Bronchial epithelial cell (primary cell): ENCODE measurements at places on chromosomes 4 and X. TPM values are rescaled to one million over a fixed set of nuclear protein-coding genes. Genes with fewer than 3 reads are reported as not detected.

Gene CRMP1
- 0.13 TPM in 1 of 2 replicates, not detected in the other for total RNA-seq

Gene ADRA2C
- under 0.01 and 0.13 TPM in 2 replicates for total RNA-seq

Gene SHROOM2
- 1.8 and 2.4 TPM in 2 replicates for total RNA-seq

Gene KIT
- under 0.01 TPM in 1 of 2 replicates, not detected in the other for total RNA-seq

Gene USP17L18
- not detected in 2 replicates for total RNA-seq

Gene PPP4R3C
- total RNA-seq: not detected in 2 replicates

Gene GPR173
- total RNA-seq: under 0.01 TPM in 1 of 2 replicates, not detected in the other

Gene KCND1
- 0.26 and 0.64 TPM in 2 replicates for total RNA-seq

Gene CENPE
- 1.3 and 6.3 TPM in 2 replicates for total RNA-seq

Gene SPATA4
- total RNA-seq: under 0.01 and 0.13 TPM in 2 replicates

Gene USP38
- total RNA-seq: 18.4 and 20.5 TPM in 2 replicates

Gene LRP2BP
- total RNA-seq: 0.53 and 0.64 TPM in 2 replicates

Gene GLUD2
- 0.51 and 0.53 TPM in 2 replicates for total RNA-seq

Gene CXXC4
- total RNA-seq: under 0.01 TPM in 1 of 2 replicates, not detected in the other

Gene MAGEA6
- not detected in 2 replicates for total RNA-seq

Gene PROM1
- 0.13 and 0.26 TPM in 2 replicates for total RNA-seq

Gene TEX13D
- not detected in 2 replicates for total RNA-seq

Gene ABCB7
- 13.4 and 17.4 TPM in 2 replicates for total RNA-seq

Gene MYOZ2
- total RNA-seq: not detected in 2 replicates

Gene GLRB
- 2.6 and 3.1 TPM in 2 replicates for total RNA-seq

Gene APBB2
- total RNA-seq: 39.2 and 45.2 TPM in 2 replicates

Gene TMEM154
- 22.4 and 39.4 TPM in 2 replicates for total RNA-seq

Gene TRPC5OS
- not detected in 2 replicates for total RNA-seq

Gene S100G
- total RNA-seq: not detected in 2 replicates

Gene ENPP6
- total RNA-seq: not detected in 2 replicates

Gene SSX3
- not detected in 2 replicates for total RNA-seq

Gene OTC
- not detected in 2 replicates for total RNA-seq

Gene TMEM156
- total RNA-seq: 2.0 and 3.4 TPM in 2 replicates

Gene CDX4
- not detected in 2 replicates for total RNA-seq

Gene ART3
- total RNA-seq: under 0.01 TPM in 1 of 2 replicates, not detected in the other

Gene AR
- under 0.01 TPM in 2 replicates for total RNA-seq

Gene UGT2B10
- not detected in 2 replicates for total RNA-seq

Gene SASH3
- not detected in 2 replicates for total RNA-seq

Gene F11
- total RNA-seq: not detected in 2 replicates
